ENCODE measurements at places on chromosomes 7 and 10.

DNA sequence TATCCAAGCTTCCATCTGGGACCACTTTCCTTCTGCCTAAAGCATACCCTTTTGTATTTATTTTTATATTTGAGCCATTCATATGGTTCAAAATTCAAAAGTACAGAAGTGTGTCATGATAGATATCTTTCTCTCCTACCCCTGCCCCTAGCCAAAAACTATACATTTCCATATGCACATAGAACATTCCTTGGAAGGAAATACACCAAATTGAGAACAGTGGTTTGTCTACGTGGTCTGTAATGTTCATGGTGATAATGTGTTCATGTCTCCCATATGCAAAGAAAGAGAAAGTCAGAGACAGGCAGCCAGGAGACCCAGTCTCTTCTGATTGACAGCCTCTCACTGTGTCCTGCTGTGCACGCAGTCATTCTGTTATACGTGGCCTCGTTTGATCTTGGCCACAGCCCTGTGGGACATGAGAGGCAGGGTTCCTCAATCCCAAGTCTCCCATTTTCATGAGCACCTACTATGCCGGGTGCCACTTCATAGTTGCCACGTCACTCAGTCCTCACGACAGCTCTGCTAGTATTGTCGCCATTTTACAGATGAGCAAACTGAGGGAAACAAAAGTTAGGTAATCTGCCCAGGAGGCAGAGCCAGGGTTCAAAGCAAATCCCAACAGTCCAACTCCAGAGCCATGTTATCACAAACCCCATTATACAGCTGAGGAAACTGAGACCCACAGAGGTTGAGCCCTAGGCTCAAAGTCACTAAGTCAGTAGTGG, 8.0 kb upstream of the CDH23 start:
- DNase-seq, result no peak

- DNase-seq, result no peak
These were observed 253.8 kb upstream of the YAE1 start for GRCh38 chr7:39312254-39312989.

- no peak for DNase-seq
These were observed 118.0 kb downstream of the WDFY4 start for GRCh38 chr10:48802611-48803071.

DNA sequence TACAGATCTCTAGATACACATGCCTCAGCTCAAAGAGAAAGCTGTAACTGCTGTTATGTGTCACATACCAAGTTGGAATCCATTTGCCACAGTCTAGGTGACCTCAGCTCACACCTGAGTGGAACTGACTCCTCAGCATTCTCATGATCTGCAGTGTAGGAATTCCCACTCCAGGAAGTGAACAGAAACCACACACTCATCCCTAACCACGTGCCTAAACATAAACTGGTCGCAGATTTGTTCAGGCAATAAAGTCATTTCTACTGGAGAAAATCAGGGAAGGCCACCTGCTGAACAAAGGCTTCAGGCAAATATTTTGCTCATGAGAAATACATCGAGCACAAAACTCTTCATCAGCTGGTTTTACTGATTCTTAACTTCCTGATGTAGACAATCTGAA, 23.0 kb upstream of the ZMYND11 start:
- DNase-seq, result no peak

- no peak for DNase-seq
These were observed 9.9 kb downstream of the ANTXRL start for GRCh38 chr10:46296641-46297141.

- DNase-seq, result no peak
These were observed 138.4 kb upstream of the TNS3 start for GRCh38 chr7:47720141-47720906.

DNA sequence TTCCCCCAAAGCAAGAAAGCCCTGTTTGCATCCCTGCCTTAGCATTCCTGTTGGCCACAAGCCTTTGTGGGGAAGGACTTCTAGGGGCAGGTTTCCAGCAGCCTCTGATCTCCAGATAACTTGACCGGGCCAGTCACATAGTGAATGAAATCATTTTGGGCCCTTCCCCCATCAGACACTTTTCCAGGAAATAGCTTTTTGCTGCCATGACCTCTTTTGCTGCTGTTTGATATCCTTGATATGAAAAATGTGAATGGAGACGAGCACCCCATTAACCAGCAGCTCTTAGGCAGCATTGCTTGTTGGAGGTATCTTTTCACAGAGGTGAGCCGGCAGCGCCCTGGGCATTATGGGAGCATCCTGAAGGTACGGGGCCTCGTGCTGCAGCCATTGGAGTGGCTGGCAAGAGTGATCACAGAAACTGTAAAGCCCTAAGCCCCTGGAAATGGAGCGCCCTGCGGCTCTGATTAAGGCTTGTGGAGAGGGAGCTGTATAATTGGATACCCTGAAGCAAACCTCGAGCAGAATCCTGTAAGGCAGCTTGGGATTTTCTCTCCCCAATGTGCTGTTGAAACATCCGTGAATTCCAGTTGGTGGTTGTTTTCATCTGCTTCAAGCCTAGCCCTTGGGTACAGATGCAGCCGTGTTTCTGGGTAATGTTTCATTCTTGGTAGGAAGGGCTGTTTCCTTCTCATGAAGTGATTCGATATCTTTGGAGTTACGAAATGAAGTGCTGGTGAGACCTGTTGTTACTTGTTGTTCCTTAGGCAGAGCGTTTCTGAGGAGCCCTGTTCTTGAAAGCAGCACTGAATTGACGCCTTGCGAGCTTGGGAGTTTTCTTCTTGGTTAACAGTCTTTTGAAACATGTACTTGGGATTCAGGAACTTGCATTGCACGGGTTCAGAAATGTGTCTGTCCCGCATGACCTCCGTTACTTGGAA, 179.0 kb downstream of the PTEN start:
- peak; percentile 5 for DNase-seq

DNA sequence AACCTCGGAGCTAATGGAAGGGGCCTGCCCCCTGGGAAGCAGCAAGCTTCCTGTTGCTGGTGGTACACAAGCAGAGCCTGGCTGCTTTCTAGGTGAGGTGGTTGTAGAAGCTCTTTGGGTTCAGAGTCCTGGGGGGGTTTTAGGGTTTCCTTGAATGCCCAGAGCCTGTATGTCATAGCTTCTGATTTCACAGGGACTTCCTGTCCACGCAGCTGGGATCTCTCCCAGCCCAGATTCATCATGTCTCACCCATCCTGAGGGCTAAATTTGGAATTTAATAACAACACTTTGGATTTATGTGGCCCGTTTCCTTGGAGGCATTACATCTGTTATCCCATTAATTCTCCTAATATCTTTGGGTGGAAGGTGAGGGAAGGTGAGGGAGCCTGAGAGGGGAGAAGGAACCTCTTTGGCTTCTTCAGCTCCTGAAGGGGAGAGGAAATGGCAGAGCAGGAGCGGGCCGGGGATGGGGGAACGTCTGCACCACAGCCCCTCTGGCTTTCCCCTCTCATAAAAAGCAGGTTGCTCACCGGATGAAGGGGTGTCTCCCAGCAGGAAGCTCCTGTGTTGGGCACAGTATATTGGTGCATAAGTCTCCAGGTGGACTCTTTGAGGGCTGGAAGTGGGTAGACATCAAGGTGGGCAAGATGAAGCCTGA, 19.7 kb downstream of the RPS24 start:
- DNase-seq, result no peak

DNA sequence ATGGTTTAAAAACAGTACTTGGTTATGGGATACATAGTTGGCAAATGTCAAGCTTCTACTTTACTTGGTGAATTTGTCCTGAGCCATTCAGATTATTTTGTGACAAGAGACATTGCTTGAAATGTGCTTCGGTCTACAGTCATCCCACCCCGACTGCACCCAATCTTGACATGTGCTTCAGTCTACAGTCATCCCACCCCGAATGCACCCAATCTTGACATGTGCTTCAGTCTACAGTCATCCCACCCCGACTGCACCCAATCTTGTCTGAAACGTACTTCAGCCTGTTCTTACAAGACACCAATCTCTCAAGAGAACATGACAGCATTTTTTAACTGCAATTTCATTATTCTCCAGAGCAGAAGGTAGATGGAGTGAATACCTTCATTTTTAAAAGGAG, 47.8 kb downstream of the PRKCQ start:
- DNase-seq, result no peak

DNA sequence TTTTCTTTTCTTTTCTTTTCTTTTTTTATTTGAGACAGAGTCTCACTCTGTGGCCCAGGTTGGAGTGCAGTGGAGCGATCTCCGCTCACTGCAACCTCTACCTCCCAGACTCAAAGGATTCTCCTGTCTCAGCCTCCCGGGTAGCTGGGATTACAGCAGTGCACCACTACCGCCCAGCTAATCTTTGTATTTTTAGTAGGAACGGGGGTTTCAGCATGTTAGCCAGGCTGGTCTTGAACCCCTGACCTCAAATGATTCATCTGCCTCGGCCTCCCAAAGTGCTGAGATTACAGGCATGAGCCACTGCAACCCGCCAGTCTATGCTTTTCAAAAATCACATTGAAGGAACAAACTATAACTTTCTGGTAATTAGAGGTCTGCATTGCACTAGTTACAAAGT, 2.4 kb downstream of the USP6NL start:
- no peak for DNase-seq

GRCh38 chr10:34024693-34025425, 690.4 kb upstream of the NRP1 start:
- DNase-seq, result no peak

- DNase-seq, result no peak
These were observed 424.1 kb upstream of the MGMT start for GRCh38 chr10:129042776-129043595.

- DNase-seq, result no peak
These were observed 55.2 kb downstream of the CDK6 start for GRCh38 chr7:92781117-92781720.

GRCh38 chr10:27820637-27821036, 75.0 kb upstream of the MKX start:
- no peak for DNase-seq

DNA sequence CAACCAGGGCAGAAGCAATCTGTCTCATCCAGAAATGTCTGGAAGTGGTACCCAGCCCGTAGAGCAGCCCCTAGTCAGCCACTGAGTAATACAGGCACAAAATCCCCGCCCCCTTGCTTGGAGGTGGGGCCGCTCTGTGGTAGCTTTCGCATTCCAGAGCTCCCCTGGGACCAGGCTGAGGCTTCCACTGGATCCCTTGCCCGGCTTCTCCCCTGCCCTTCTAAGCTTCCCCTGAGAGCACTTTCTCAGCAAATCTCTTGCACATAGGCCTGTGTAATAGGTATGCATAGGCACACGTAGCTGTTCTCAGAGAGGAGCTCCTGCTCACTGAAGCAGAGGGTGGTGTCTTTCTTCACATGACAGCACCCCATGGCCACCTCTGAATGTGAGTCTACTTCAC, 144.2 kb downstream of the BMS1 start:
- no peak for DNase-seq

DNA sequence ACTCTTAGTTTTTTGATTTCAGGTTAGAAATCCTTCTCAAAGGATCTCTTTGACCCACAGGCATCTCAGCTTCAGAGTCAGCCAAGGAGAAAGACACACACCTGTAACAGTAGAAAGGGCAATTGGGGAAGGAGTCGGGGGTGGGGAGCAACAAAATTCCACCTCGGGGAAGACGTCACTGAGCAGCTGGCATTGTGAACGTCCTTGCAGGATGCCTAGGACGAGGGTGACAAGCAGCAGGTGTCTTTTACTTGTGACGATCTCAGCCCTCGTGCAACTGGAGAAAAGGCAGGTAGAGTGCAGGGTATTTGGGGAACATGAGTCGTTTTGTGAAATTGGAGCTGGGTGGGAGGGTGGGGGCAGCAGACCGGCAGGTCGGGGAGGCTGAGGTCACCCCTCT, 627.0 kb downstream of the ACTR3B start:
- DNase-seq, result no peak

DNA sequence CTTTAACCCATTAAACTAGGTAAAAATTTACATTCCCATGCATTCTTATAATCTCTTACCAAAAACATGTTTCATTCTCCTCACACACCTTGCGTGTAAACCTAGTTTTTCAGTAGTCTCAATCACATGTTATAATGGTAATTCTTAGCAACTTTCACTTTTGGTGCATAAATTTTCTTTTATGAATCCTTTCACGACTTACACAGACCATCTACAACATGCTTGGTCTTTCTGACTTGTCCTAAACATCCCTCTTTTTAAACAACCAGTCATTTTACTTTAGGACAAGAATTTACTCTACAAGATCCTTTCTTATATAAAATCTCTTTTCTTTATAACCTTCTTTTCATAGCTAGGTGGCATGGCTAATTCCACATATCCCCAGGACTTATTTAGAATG, 25.8 kb downstream of the FBXL13 start:
- no peak for DNase-seq

DNA sequence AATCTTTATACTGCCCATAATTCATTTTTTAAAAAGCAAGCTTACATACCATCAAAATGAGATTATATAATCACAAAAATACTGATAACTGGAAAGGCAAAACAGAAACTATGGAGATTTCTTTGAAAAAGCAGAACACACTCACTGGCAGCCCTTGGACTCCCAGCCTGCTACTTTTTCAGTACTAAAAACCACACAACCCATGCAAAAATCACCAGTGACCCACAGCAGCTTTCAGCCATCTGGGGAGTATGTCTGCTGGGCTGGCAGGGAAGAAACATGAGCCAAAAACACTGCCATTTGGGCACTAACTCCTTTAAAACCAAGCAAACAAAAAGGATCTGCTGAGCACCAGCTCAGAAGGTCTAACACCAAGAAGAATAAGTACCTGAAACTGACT, 80.0 kb upstream of the DDC start:
- DNase-seq, result no peak

GRCh38 chr7:16491148-16491547, 25.6 kb upstream of the SOSTDC1 start:
- no peak for DNase-seq

- DNase-seq, result no peak
These were observed 31.6 kb downstream of the ZNF117 start for GRCh38 chr7:64959072-64959747.

DNA sequence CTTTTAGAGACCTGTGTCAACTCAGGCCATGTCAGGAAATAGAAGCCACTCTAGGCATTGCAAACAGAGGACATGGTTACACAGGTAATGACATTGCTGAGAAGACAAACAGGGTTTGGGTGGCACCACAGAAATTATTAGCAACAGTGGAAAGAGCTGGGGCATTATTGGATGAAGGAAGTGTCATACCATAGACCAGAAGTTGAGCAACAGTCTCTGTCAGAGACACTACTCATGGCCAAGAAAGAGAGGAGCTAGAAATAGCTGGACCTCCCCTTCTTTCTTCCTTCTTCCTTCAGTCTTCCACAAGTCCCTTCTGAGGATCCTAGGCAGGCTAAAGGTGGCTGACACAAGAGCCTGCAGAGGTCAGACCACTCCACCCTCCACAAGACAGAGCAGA, 4.2 kb upstream of the LIPA start:
- DNase-seq, result no peak

- DNase-seq, result no peak
These were observed 163.7 kb upstream of the CDC14C start for GRCh38 chr7:48760528-48761265.

- DNase-seq, result no peak
These were observed 12.8 kb upstream of the LRRC4 start for GRCh38 chr7:128044064-128044463.

DNA sequence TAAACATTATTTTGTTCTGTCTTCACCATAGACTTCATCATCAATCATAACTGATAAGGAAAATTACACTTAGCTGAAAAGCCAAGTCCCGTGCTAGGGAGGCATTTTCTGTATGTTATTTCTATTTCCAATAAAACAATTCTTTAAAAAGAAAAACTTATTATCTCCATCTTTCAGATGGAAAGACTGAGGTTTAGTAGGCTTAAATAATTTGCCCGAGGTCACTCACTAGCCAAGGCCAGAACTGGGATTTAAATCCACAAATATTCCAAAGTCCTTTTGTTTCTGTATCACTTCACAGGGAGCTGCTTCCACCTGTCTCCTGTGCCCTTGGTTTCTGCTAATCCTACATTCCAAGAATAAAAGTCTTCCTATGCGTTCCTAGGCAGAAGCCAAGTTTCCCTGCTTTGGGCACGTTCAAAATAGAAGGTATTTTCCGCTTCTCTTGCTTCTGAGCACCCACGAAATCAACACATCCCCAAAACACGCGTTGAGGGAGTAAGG, 732 bp downstream of the CPVL start:
- no peak for DNase-seq

Data from CD4-positive, alpha-beta T cell treated with Interferon alpha-2 for 1 hour (primary cell).